Forelimb muscle (tissue), 1 donor: ENCODE measurements at places on chromosomes 3 and 15.

DNA sequence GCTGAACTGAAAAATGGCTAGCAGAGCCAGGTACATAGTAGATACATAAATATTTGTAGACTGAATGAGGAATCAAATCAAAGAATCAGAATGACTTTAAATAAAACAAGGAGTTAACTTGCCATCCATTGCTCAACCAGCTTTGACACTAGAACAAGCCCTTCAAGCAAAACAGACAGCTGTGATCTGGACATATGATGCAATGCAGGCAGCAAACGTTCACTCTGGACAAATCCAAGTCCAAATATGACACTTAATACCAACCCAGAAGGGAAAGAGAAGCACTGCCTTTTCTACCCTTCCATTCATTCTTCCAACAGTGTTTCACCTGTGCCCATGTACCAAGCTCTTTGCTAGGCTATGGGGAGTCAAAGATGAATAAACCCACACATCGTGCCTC lies 4.5 kb downstream of the THRB start:
- no peak for DNase-seq

DNA sequence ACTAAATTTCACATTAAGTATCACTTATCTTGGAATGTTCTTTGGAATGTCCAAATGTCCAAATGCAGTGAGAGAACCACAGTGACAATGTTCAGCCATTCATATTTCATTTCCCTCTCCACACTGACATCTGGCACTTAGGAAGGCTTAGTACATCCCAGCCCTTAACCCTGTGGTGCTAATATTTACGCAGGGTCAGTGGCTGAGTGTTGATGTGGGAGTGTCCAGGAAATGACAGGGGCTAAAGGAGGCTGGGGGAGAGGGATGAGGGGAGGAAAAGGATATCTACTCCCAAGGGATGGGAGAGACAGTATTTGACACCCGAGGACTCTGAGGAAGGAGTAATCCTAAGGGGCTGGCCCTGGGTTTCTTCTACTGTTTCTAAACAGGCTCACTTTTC lies 14.1 kb upstream of the CCR4 start:
- no peak for DNase-seq

GRCh38 chr3:160170409-160171370 lies 54.5 kb upstream of the C3orf80 start:
- no peak for DNase-seq

GRCh38 chr15:65660927-65661326 lies 39.2 kb downstream of the SLC24A1 start:
- no peak for DNase-seq

GRCh38 chr3:118688396-118688884 lies 346.2 kb downstream of the IGSF11 start:
- no peak for DNase-seq

DNA sequence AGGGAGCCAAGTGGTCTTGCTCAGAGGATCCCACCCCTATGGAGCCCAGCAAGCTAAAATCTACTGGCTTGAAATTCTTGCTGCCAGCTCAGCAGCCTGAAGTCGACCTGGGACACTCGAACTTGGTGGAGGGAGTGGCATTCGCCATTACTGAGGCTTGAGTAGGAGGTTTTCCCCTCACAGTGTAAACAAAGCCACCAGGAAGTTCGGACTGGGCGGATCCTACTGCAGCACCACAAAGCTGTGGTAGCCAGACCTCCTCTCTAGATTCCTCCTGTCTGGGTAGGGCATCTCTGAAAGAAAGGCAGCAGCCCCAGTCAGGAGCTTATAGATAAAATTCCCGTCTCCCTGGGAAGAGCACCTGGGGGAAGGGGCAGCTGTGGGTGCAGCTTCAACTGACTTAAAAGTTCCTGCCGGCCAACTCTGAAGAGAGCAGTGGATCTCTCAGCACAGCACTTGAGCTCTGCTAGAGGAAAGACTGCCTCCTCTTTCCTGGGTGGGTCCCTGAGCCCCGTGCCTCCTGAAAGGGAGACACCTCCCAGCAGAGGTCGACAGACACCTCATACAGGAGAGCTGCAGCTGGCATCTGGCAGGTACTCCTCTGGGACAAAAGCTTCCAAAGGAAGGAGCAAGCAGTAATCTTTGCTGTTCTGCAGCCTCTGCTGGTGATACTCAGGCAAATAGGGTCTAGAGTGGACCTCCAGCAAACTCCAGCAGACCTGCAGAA lies 576.3 kb upstream of the NECTIN3 start:
- DNase-seq: no peak

- no peak for DNase-seq
These were observed 50.8 kb downstream of the ZNF148 start for GRCh38 chr3:125324341-125324740.

- DNase-seq: no peak
These were observed 22.4 kb downstream of the LIPC start for GRCh38 chr15:58453931-58454793.

GRCh38 chr3:11950576-11950975 lies 53.6 kb upstream of the SYN2 start:
- DNase-seq: no peak
